ENCODE measurements at places on chromosomes 2 and 18.

- no peak for DNase-seq
Observed at GRCh38 chr2:228507870-228508269, 326.4 kb upstream of the SPHKAP start.

DNA sequence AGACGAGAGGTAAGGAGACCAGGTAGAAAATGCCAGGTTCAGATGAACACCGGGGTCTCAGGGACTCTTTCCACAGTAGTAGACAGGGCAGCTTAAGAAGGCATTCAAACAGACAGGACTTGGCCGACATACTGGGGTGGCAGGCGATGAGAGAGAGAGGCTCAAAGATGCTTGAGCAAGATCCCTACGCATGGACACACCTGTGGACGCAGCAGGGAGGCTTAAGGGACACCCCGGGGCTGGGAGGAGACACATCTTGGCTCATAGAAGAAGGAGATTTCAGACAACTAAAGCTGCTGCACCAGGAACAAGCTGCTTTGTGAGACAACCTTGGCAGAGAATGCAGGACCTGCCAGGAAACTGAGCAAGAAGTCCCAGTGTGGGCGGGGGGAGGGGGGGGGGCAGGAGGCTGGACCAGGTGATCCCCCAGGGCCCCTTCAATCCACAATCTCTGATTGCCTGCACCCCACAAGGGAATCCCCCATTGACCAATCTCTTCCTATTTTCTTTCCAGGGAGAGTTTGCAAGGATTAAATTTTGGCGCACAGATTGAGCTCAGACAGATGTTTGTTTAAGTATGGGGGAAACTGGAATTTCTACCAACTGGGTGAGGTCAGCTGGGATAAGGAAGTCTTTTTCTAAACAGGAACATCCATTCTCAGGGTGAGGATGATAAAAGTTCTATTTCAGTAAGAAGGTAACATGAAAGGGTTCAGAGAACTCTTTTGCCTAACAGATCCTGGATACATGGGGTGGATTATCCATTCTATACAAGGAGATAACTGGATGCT, 400.7 kb downstream of the NBAS start:
- DNase-seq: peak; percentile 27

DNA sequence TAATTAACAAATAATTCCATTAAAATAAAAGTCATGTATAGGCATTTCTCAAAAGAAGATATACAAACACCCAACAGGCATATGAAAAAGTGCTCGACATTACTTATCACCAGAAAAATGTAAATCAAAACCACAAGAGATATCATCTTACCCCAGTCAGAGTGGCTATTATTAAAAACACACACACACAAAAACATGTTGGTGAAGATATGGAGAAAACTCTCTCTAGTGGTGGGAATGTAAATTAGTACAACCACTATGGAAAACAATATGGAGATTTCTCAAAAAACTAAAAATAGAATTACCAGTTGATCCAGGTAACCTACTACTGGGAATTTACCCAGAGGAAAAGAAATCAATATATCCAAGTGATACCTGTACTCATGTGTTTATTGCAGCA, 966.3 kb upstream of the POU3F3 start:
- DNase-seq: no peak

DNA sequence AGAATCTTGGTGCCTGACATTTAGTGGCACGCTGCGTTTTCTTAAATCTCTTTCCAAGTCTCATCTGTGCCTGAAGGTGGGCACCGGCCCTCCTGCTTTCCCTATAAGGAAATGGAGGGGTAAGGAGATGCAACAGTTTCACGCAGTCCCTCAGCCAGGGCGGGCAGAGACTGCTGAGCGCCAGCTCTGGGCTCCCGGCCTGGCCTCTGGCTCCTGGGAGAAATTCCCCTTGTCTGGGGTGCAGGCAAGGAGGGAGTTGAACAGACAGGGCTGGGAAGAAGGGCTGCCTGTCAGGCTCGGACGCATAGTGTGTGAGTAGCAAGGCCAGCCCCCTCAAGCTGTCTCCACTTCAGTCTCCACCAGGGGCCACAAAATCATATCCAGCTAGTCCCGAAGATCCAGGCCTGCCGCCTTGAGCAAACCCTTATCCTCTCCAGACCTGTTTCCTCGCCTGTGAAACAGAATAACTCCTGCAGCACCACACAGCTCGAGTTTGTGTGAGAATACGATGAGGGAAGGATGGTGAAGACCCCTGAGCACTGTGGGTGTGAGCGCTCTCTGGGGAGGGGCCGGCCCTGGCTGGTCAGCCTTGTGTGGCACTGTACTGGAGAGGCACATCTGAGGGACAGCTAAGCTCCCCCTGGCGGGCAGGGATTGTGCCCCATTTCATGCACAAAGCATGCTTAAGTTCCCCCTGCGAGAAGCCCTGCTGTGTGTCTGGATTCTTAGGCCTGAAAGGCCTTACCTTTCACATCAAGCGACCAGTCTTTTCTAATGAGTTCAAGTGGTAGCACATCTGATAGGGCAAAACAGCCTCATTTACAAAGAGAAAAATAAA, 33.8 kb downstream of the SDC1 start:
- DNase-seq: peak; percentile 18

DNA sequence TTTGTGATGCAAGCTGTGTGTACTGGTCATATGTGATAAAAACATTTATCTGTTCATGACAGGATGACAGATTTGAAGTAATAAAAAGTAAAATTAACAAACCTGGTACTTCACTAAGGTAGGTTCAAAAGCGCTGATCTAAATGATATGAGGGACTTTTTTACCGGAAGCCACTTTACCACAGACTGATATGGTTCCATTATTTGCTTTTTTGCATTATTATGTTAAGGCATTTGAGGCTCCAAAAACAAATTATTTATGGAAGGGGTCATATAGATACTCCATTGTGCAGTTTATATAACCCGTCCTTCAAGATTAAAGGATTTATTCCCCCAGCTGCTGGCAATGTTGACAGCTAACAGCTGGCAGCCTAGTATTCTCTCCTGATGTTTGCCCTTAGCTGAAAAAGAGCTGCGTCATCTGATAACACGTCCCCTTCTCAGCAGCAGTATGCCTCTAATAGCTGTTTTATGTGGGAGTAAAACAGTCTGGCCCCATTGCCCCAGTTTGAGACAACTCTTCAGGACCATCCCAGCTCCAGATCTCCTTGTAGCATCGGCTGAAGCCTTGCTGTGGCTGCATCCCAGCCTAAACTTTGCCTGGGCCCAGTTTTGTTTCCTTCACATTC, 84.8 kb upstream of the XIRP2 start:
- peak; percentile 0 for DNase-seq

GRCh38 chr2:192087398-192087958, 107.3 kb downstream of the TMEFF2 start:
- DNase-seq: no peak

GRCh38 chr2:178379162-178380004, 71.6 kb downstream of the PRKRA start:
- DNase-seq: no peak

DNA sequence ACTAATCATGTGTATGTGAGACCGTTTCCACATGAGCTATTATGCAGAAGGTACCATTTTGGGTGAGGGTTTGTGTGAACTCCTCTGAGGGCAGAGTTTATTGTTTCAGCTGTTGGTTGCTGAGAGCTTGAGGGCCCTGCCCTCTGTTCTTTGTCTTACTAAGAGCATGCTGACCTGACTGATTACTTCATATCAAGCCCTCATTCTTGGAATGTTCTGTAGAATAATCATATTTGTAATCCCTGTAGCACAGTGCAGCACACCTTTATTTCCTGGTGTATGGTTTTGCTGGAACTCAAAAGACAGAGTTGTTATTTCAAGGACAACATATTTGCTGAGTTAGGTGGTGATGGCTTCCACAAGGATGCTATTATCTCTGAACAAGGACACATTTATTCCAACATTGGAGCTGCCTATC, 118.5 kb downstream of the GALNT3 start:
- no peak for DNase-seq

GRCh38 chr18:72774914-72775313, 92.9 kb downstream of the NETO1 start:
- no peak for DNase-seq

- DNase-seq: no peak
Observed at GRCh38 chr2:37654419-37654818, 17.0 kb downstream of the CDC42EP3 start.

DNA sequence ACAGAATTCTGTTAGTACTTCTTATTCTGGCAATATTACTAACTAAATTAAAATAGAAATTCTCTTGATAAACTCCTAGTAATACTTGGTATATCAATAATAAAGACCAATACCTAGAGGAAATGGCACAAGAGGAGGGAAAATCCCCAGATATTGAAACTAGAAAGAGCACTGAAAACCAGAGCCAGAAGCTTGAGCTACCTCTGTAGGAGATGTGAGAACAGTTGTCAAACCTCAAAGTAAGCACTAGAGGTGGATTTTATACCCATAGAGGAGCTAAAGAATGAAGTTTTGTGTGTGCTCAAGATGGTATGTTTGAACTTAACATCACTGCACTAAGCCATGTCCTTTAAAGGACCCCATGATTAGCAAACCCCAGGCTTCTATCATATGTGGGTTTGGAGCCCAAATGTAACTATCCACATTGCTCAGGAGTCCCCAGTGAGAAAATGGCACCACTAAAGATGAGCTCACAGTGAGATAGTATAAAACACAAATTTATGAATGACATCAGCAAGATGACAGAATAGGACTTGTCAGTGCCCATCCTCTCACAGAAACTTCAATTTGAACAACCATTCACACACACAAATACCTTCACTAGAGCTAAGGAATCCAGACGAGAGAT, 122.1 kb downstream of the PKP4 start:
- no peak for DNase-seq

- DNase-seq: no peak
Observed at GRCh38 chr2:16055848-16056580, 115.7 kb downstream of the MYCN start.

- DNase-seq: no peak
Observed at GRCh38 chr18:63074981-63075404, 244.6 kb downstream of the BCL2 start.

- no peak for DNase-seq
Observed at GRCh38 chr18:48887905-48888772, 62.6 kb downstream of the SMAD7 start.

DNA sequence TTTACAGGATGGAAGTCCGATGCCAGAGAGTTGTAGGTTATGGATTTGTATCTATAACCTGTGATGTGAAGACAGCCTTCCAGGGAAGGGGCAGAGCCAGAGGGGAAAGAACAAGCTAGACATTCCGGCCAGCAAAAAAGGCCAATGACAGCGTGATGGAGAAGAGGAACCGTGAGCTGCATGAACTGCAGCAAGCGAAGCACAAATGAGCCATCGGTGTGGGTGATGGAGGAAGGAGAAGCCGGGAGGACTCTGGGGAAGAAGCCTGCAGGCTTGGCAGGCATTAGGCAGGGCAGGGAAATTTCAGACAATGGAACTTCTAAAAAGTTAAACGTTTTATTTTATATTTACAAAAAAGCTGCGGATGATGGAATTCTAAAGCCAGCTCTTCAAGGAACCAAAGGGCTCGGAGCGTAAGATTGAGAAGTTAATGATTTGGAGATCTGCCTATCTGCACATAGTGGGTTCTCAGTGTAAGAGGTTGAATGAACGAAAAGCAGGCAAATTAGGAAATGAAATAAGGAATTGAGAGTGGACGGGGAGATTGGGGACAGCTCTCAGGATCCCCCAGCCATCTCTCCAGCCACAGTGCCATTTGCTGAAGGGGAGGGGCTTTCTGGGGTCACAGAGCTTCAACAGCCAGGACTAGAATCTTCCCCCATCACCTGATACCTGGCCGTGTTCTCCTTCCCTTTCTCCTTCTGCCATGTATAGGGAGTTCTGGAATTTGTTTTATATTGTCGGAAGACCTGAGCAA, 28.4 kb downstream of the NGEF start:
- DNase-seq: no peak

DNA sequence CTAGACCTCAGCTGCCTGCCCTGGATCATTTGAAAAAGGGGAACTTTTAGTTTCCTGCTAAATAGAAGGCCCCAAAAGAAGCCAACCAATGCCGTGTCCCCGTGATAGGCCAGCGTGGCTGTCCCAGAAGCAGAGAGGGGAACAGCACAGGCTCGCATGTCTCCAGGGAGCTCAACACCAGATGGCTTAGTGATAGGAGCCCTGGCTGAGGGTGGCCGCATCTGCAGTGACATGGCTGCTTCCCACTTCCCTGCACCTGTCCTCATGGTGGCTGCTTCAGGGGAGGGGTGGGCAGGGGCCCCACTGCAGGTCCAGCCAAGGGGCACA, 79.6 kb downstream of the MBP start:
- no peak for DNase-seq

- no peak for DNase-seq
Observed at GRCh38 chr18:75107931-75108276, 101.0 kb downstream of the PTGR3 start.

DNA sequence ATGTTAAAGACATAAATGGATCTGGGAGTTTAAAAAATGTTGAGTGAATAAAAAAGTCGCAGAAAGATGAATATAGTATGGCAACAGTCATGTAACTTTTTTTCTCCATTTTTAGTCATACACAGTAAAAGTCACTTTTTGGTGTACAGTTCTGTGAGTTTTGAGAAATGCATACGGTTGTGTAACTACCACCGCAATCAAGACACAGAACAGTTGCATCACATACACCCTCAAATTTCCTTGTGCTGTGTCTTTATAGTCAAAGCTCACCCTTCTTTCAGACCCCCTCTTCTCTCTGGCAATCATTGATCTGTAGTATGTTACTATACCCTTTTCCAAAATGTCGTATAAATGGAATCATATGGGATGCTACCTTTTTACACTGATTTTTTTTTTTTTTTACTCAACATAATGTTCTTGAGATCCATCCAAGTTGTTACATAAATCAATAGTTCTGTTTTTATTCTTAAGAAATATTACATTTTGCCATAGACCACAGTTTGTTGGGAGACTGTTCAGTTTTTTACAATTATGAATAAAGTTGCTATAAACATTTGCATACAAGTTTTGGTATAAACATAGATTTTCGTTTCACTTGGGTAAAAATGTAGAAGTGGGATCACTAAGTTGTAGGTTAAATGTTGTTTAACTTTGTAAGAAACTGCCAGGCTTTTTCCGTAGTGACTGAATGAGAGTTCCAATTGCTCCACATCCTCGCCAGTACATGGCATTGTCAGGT, 35.4 kb upstream of the AGFG1 start:
- DNase-seq: no peak

GRCh38 chr18:26556573-26556972, 8.2 kb upstream of the KCTD1 start:
- DNase-seq: no peak

DNA sequence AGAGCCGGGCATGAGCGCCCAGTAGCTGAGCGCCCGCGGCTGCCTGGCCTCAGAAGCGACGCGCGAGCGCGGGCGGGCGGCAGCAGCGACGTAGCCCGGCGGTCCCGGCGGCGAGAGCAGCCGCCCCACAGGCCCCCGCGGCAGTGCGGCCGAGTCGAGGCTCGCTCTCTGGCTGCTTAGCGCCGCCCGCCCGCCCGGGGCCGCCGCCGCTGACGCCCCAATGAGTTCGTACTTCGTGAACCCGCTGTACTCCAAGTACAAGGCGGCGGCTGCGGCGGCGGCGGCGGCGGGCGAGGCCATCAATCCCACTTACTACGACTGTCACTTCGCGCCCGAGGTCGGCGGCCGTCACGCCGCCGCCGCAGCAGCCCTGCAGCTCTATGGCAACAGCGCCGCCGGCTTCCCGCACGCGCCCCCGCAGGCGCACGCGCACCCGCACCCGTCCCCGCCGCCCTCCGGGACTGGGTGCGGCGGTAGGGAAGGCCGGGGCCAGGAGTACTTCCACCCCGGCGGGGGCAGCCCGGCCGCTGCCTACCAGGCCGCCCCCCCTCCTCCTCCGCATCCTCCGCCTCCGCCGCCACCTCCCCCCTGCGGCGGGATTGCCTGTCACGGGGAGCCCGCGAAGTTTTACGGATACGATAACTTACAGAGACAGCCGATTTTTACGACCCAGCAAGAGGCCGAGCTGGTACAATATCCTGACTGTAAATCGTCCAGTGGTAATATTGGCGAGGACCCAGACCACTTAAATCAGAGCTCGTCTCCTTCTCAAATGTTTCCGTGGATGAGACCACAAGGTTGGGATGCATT, 847 bp downstream of the HOXD8 start:
- no peak for DNase-seq

All from AG04450 (cell line).